NCI-H1436 treated with DMSO at 0.1 percent for 48 hours (cell line): ENCODE measurements at places on chromosomes 1 and 21.

DNA sequence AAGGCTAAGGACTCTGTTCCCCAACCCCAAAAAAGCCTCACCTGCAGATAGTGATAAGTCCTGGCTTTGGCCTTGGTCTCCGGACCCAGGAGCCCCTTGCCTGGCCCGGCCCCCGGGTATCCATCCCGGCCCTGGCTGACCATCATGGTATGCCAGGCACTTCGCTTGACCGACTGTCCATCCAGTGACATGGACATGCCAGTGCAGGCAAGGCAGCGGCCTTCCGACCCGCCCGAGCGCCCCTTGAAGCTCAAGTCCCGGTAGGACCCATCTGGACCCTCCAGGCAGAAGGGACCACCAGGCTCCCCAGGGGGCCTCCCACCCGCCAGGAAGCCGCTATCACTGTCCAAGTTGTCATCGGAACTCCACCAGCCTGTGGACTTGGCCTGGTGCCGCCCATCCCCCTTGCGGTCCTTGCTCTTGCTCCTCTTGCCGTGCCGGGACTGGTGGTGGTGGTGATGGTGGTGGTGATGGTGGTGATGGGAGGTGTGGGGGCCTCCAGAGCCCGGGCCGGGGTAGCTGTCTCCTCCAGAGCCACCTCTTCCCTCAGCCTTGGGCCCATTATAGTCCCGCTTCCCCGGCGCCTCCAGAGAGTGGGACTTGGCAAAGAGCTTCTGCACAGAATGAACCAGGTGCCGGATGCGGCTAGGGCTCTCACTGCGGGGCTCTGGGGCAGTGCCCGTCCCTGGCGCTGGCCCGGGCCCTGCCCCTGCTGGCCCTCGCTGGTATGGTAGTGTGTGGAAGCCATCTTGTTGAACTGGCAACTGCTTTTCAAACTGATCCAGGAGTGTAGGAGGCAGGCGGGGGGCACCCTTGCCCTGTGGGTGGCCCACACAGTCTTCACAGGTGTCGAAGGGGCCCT is 25.0 kb downstream of the DLGAP3 start:
- DNase-seq: no peak

- DNase-seq: no peak
Measured at GRCh38 chr1:203453616-203454015, 22.0 kb upstream of the PRELP start.

DNA sequence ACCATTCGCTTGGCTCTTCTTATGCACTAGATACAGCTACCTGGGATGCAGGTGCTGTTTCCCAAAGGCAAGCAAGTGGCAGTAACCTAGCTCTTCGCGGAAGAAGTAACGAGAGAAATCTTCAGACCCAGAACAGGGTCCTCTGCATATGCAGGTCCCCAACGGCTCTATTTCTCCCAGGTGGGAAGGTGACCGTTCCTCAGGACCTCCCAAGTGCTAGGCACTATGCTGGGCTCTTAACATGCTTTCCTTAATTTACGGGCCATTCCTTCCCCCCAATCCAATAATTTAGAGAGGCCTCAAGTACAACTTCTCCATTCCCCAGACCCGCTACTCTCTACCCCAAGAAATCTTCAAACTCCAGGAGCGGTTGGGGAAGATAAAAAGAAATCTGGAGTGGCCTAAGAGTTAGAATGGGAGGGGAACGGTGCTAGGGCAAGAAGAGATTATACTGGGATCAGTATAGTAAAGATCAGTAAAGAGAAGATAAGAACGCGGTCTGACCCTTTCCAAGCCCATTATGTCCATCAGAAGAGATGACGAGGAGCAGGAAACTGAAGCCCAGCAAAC is 410 bp downstream of the TXNDC12 start:
- no peak for DNase-seq

- DNase-seq: no peak
Measured at GRCh38 chr1:157992031-157992832, 1.2 kb upstream of the KIRREL1 start.

- peak; percentile 26 for DNase-seq
Measured at GRCh38 chr1:87953732-87954344, 625.2 kb downstream of the LMO4 start.

DNA sequence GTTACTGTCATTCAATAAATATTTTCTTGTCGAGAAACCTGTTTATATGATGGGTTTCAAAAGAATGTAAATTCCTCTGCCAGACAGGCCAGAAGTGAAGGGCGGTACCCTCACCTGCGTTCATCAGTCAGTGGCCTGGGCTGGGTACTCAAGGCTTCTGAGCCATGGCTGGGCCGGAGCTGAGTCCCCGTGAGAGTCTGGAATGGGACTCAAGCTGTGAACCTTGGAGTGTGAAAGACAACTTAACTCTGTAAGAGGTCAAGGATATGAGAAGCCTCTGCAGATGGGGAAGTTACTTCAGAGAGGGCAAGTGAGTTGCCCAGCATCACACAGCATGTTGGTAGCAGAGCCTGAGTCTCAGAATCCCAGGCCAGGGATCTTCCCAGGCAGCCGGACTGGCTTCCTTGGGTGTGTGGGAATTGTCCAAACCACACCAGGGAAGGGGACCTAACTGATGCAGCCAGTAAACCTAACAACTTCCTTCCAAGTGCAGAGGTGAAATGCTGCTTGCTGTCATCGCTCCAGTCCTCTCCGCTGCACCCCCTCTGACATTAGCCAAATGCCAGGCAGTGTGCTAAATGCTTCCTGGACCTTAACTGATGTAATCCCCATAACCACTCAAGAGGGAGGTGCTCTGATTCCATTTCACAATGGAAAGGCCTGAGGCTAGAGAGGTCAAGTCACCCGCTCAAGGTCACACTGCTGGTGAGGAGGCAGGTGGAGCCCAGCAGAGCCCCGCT is 4.8 kb downstream of the DISP3 start:
- no peak for DNase-seq
